ENCODE measurements at places on chromosomes 6 and 20.

- DNase-seq: no peak
Observed at GRCh38 chr6:119207971-119208725, 129.7 kb upstream of the FAM184A start.

- no peak for DNase-seq
Observed at GRCh38 chr6:87723170-87724078, 21.4 kb upstream of the AKIRIN2 start.

- DNase-seq: no peak
Observed at GRCh38 chr6:130000526-130001421, 17.6 kb upstream of the L3MBTL3 start.

DNA sequence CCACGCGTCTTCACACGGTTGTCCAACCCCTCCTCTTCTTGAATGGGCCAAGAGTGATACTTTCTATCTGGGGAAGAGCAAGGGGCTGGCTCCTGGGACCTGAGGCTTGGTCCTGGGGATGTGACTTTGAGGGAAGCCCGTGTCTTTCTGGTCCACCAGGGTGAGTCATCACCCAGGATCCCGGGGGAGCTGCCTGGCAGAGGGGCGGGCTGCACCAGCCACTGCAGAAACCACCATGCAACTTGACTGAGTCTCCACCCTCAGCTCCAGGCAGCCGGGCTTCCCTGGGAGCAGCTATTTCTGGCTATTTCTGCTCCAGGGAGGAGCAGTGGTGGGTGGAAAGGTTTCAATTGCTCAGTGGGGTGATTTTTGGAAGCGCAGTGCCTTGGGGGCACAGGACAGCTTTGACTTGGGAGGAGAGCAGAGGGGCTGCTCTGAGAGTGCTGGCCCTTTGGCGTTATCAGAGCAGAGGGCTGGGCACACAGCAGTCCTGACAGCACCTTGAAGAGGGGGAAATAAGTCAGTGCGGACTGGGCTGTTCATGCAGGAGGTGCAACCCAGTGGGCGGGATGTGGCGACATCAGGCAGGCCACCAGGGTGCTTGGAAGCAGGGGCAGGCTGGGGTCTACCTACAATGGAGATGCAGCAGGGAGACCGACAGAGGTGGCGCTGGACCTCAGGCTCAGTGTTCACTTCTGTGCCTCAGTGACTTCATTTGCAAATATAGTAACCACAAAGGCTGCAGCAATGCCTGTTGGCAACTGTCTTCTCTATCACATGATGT is 45.1 kb upstream of the FAM83D start:
- no peak for DNase-seq

GRCh38 chr20:888057-888456 is 28.1 kb downstream of the ANGPT4 start:
- no peak for DNase-seq

GRCh38 chr6:135183532-135184440 is 2.7 kb downstream of the MYB start:
- DNase-seq: peak; percentile 89

DNA sequence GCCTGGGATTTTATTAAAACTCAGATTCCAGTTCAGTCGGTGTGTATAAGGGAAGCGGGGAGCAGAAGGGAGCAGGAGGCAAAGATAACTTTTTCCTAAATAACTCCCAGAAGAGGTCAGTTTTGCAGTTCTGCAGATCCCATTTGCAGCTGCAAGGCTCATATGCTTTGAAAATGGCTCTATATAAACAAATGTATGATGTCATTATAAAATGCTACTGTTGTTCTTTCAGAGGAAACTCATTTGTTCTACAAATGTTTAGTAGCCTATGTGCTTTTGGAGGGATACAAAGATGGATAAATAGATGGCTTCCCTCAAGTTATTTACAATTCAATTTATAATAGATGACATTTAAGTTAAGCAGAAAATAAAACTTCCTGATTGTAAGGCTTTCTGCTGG is 29.2 kb upstream of the DSP start:
- no peak for DNase-seq

GRCh38 chr6:157151989-157152388 is 171.3 kb downstream of the TMEM242 start:
- DNase-seq: no peak

DNA sequence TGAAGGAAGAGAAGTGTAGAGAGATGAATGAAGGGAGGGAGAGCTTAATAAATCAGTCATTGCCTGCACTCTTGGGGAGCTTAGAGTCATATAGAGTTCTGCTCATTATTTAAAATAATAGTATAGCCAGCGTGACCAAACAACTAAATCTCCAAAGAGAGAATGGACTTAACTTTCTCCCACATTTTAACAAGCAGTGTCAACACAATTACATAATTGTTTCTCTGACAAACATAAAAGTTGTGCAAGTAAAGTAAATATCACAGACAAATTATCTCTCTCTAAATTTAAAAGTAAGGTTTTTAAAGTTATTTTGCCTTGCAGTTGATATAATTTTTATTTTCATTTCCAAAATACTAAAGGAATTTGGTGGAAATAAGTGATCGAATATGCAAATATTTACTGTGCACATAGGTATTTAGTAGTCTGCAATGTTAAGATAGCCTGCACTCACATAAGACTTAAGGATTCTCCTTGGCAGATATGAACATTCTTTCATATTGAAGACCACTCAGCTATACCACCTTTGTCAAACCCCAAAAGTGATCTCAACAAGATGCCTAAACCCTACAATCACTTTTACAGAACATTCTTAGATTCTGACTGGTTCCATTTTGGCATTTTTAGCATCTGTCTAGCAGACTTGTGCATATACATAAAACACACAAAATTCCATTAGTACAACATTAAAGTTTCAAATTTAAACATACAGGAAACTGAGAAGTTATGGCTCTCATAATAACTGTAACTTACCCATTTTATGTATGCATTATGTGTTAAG is 67.7 kb downstream of the KIF6 start:
- DNase-seq: no peak

- no peak for DNase-seq
Observed at GRCh38 chr6:1645466-1646185, 35.9 kb downstream of the FOXC1 start.

GRCh38 chr6:44665683-44666082 is 278.2 kb downstream of the CDC5L start:
- no peak for DNase-seq

- no peak for DNase-seq
Observed at GRCh38 chr6:80163754-80164187, 57.3 kb downstream of the BCKDHB start.

- DNase-seq: no peak
Observed at GRCh38 chr20:25272223-25273000, 24.5 kb downstream of the PYGB start.

DNA sequence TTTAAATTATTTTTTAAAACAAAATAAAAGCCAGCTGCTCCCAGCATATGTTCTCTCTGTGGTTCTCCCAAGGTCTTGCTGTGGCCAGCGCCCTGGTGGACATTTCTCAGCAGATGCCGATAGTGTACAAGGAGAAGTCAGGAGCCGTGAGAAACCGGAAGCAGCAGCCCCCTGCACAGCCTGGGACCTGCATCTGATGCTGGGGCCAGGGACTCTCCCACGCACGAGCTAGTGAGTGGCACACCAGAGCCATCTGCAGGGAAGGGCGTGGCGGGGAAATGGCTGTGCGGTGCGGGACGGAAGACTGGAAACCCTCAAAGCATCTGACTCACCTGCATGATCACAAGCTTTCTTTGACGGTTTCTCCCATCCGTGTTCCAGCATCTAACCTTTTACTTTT is 16.5 kb downstream of the GFRA4 start:
- DNase-seq: no peak

DNA sequence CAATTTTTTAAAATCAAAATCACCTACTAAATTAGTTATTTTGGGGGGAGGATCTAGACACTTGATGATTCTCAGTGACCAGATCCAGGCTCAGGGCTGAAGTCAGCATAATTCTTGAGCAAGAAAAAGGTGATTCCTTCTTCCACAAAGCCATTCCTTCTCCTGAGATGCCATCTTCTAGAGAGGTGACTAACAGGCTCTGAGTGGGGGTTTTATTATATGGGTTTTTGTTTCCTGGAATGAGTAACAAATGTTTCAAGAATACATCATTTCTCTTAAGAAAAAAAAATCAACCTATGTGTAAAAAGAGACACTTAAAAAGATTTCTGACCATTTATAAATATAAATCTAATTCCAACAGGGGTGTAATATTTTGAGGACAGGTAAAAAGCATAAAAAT is 154.3 kb downstream of the NFATC2 start:
- DNase-seq: no peak

DNA sequence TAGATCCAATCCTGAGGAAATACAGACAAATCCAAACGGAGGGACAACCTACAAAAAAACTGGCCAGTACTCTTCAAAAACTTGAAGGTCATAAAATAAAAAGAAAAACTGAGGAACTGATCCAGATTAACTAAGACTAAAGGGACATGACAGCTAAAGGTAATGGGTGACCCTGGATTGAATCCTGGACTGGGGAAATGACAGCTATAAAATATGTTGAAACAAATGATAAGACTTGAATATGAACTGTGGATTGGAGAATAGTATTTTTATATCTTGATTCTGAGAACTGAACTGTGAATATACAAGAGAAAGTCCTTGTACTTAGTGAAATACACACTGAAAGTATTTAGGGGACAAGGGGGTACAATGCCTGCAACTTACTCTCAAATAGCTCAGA is 96.9 kb upstream of the EMILIN3 start:
- DNase-seq: no peak

DNA sequence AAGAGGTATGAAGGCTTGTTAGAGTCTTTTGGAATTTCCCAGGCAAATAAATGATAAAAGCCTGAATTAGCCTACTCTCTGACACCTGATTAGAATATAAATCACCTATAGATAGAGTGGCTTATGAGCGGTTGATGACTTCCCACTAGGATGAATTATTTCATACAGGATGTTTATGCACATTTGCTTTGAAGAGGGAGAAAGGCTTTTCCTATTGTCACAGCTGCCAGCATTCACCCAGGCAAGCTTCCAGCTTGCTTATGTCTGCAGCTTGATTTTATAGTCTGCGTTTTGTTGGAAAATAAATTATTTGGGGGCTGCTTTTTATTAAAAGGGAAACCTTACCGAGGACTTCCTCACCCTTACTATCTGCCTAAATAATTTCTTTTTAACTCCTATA is 51.3 kb upstream of the EIF2S2 start:
- DNase-seq: no peak

DNA sequence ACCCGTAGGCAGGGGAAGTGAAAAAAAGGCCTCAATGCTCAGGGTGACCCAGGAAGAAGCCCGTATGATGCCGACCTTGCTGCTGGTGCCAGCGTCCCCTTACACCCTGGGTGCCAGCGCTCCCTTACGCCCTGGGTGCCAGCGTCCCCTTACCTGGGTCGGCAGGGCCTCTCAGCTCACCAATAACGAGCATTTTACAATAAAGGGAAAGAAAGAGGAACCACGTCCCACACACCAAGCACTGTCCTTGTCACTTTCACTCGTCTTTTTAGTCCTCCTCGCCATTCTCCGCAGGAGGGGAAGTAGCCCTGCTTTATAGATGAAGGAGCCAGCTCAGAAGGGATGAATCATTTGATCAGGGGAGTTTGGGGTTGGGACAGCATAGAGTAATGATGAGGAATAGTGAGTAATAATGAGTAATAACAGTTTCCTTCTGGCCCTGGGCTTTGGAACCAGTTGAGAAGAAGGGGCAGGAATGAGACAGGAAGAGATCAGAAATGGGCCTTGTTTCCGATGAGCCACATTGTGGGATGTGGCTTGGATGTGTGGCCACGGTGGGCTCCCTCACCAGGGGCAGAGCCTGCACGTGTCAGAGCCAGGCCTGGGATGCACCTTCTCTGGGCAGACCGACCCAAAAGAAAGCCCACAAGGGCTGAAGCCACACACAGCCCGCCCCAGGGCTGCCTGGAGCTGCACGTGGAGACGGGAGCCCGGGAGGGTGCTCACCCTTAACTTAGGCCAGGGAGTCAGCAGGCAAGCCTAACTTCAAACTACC is 75.7 kb downstream of the SYNJ2 start:
- DNase-seq: no peak

- DNase-seq: peak; percentile 32
Observed at GRCh38 chr6:5422321-5422915, 161.1 kb downstream of the FARS2 start.

- DNase-seq: no peak
Observed at GRCh38 chr20:21182832-21183563, 57.1 kb downstream of the KIZ start.

DNA sequence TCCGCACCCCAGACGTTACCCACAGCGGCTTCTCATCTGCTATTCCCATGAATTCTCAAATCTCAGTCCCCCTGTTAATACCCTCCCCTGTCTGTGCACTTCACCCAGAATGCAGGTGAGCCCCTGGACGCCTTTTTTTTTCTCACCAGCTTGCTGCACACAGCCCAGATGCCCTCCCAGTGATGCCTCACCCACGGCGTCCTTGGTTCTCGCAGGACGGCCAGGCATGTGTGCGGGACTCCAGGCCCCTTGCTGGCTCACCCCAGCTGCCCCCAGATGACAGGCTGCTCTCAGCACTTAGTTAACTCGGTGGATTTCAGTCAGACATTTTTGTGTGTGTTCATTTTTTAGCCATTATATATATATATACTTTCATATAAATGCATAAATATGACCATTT is 25.4 kb upstream of the PI16 start:
- DNase-seq: no peak

DNA sequence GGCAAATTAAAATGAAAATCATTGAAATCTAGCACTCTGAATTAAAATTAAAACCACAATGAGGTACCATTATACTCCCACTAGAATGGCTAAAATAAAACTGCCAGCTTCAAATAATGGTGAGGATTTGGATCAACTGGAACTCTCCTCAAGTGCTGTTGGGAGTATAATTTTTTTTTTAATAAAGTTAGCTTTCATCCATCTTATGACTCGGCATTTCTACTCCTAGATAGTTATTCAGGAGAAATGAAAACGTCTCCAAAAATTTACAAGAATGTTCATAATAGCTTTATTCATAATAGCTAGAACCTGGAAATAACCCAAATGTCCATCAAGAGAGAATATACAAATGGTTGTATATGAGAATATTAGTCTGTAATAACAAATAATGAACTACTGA is 63.2 kb downstream of the ASXL1 start:
- DNase-seq: no peak

DNA sequence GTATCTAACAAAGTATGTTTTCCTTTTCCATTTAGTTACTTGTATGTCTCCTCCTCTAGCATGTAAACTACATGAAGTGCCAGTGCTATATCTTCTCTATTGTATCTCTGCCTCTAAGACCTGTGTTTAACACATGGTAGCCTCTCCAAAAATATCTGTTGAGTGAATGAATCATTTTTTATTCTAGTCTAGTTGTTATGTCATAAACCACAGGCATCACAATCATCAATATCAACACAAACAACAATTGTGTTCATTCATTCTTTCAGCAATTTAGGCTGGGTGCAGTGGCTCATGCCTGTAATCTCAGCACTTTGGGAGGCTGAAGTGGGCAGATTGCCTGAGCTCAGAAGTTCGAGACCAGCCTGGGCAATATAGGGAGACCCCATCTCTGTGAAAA is 111.6 kb upstream of the EYA4 start:
- no peak for DNase-seq

- peak; percentile 66 for DNase-seq
Observed at GRCh38 chr6:169529931-169530751, 171.7 kb downstream of the WDR27 start.

GRCh38 chr6:41559655-41560427 is 13.7 kb downstream of the FOXP4 start:
- no peak for DNase-seq

Measured in activated CD8-positive, alpha-beta T cell treated with anti-CD3 and anti-CD28 coated beads, Interleukin-2, amount 10 ng/mL, durations not matched to agents 7 days and 5 days (primary cell).